RWPE2 (cell line): ENCODE measurements at places on chromosomes 5 and 9.
A peak's percentile ranks its signal among the peaks of the same experiment; 100 is the strongest.

GRCh38 chr5:142674531-142675469, 11.1 kb downstream of the FGF1 start:
- no peak for DNase-seq
- H3K36me3 ChIP-seq = no peaks in the 10 kb centered on the region
- peak overlapping the region; percentile 49 for H3K27ac ChIP-seq

GRCh38 chr9:135575995-135576631, 14.6 kb downstream of the PAEP start:
- H3K4me1 ChIP-seq = no peaks in the 10 kb centered on the region
- H3K27me3 ChIP-seq = peaks cover 6% of the 10 kb centered on the region
- no peak overlapping the region for H3K4me3 ChIP-seq
- H3K27ac ChIP-seq = no peak overlapping the region
- H3K36me3 ChIP-seq = no peaks in the 10 kb centered on the region

GRCh38 chr5:168819004-168819621, 239.9 kb upstream of the PANK3 start:
- H3K36me3 ChIP-seq = no peaks in the 10 kb centered on the region
- no peaks in the 10 kb centered on the region for H3K4me1 ChIP-seq
- no peak overlapping the region for H3K4me3 ChIP-seq
- no peak for DNase-seq
- no peaks in the 10 kb centered on the region for H3K27me3 ChIP-seq

DNA sequence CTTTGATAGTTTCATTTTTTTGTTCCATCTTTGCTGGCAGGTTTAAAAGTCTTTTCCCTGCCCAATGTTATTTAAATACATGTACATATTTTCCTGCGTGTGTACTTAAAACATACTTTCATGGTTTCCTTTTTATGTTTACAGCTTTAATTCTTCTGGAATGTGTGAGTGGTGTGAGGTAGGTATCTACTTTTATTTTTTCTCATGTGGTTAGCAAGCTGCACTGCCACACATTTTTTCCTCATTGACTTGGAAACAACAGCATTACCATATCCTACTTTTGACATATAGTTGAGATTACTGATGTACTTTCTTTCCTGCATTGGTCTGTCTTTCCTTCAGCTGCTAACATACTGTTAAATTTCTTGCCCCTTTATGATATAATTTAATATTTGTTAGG, 51.4 kb upstream of the COL15A1 start:
- no peaks in the 10 kb centered on the region for H3K36me3 ChIP-seq
- H3K4me3 ChIP-seq = no peak overlapping the region
- DNase-seq = no peak
- H3K27ac ChIP-seq = no peak overlapping the region
- peaks cover 3% of the 10 kb centered on the region for H3K4me1 ChIP-seq

GRCh38 chr5:170571281-170571731, 67.5 kb downstream of the KCNIP1 start:
- no peaks in the 10 kb centered on the region for H3K36me3 ChIP-seq
- peaks cover 10% of the 10 kb centered on the region for H3K4me1 ChIP-seq

- peaks cover 47% of the 10 kb centered on the region for H3K36me3 ChIP-seq
- H3K27ac ChIP-seq = peak overlapping the region; percentile 12
- H3K4me1 ChIP-seq = peaks cover 11% of the 10 kb centered on the region
- no peaks in the 10 kb centered on the region for H3K27me3 ChIP-seq
- DNase-seq = no peak
Observed at GRCh38 chr5:179865491-179866240, 7.0 kb upstream of the MRNIP start.

DNA sequence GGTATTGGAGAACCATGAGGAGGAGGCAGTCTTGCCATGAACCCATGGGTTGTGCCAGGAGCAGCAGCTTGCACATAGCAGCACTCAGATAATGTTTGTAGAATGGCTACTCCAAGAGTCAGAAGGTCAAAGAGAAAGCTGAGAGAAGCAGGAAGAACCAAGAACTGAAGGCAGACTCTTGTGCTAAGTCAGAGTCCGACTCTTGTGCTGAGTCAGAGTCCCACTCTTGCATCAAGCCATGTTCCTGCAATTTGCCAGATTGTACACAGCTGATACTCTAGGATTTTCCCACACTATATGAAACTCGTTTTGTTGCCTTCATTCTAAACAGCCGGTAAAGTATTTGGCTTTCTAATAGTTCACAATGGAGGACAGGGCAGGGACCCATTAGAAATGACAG, 26.2 kb upstream of the HSPA9 start:
- no peak for DNase-seq
- H3K4me1 ChIP-seq = no peaks in the 10 kb centered on the region
- H3K36me3 ChIP-seq = no peaks in the 10 kb centered on the region

DNA sequence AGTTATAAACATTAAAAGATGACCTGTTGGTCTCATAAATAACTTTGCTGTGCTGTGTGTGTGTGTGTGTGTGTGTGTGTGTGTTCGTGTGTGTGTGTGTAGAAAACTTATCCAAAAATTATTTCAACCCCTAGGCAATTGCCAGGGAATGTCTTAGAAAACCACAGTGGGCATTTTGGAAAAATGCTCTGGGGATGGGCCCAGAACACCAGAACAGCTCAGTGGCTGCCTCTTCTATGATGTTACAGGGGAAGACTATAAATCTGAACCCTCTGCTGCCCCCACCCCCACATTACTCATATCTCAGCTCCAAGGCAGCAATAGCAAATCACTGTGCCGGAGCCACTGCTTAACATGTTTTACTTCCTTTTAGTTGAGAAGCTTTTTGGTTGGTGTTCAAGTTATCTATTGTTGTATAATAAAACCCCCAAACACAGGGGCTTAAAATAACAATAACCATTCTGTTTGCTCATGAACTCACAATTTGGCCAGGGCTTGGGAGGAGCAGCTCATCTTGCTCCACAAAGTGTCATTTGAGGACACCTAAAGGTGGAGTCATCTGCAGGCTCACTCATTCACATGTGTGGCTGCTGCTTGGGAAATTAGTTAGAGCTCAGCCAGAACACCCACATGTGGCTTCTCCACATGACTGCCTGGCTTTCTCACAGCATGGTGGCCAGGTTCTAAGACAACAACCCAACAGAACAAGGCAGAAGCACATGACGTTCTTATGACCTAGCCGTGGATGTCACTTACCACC, 40.4 kb downstream of the ACTBL2 start:
- no peaks in the 10 kb centered on the region for H3K27me3 ChIP-seq
- peak overlapping the region; percentile 59 for H3K27ac ChIP-seq
- no peaks in the 10 kb centered on the region for H3K36me3 ChIP-seq

GRCh38 chr9:86186696-86187095, 72.8 kb downstream of the C9orf153 start:
- H3K4me1 ChIP-seq = no peaks in the 10 kb centered on the region
- H3K27me3 ChIP-seq = no peaks in the 10 kb centered on the region
- H3K4me3 ChIP-seq = no peak overlapping the region
- DNase-seq = no peak
- H3K27ac ChIP-seq = no peak overlapping the region
